Neural progenitor cell (in vitro differentiated cells): ENCODE measurements at places on chromosomes 1 and 21.

GRCh38 chr1:91651661-91652071 lies 151.0 kb downstream of the CDC7 start:
- DNase-seq = no peak

GRCh38 chr1:35406103-35406502 lies 137.6 kb downstream of the ZMYM4 start:
- no peak for DNase-seq

- no peak for DNase-seq
Observed at GRCh38 chr1:51572365-51572764, 44.5 kb upstream of the OSBPL9 start.

GRCh38 chr1:157496121-157496526 lies 56.2 kb downstream of the FCRL5 start:
- peak; percentile 67 for DNase-seq

- DNase-seq = no peak
Observed at GRCh38 chr1:7550981-7551380, 220.1 kb upstream of the VAMP3 start.

GRCh38 chr21:14530592-14530991 lies 15.5 kb downstream of the SAMSN1 start:
- DNase-seq = no peak

GRCh38 chr21:46459356-46460112 lies 843 bp downstream of the DIP2A start:
- DNase-seq = peak; percentile 42

DNA sequence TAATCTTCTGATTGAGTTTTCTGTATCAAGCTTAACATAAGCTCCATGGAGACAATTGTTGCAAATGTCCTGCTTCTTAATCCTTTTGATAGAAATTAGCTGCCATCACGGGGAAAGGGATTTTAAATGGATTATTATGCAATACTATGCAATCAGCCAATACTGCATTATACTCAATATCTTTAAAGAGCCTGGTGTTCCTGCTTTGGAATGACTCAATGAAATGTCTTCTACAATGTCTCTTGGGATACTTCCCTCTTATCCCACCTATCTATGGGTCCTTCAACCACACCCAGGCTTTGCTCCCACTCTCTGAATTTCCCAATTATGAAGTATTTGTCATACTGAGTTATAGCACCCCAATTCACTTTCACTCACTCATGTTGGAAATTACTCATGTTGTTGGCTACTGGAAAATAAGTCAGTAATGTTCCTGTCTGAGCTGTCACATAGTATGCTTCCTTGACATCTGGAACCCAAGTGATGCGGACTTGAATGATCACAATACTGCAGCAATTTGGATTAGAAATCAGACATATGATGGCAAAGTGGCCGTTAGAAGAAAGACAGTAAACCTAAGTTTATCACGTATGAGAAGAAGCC lies 85.0 kb downstream of the TPR start:
- no peak for DNase-seq
